SW 1271 (cell line): ENCODE measurements at places on chromosomes 1 and 21.

DNA sequence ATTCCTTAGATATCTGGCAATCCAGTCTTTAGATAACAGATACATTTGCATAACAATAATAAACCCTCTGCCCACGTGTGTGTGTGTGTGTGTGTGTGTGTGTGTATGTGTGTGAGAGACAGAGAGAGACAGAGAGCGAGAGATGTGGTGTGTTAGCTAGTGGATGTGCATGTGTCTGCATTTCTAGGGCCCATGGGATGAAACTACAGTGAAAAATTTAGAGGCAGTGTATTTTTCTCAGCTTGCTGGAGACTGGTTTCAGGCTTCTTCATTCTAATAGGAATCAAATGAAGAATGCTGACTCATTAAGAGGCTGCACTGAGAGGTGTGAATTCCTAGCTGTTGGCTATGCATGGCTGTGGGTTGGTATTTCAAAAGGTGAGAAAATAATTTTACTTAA is 303.2 kb downstream of the LMX1A start:
- DNase-seq, result no peak

DNA sequence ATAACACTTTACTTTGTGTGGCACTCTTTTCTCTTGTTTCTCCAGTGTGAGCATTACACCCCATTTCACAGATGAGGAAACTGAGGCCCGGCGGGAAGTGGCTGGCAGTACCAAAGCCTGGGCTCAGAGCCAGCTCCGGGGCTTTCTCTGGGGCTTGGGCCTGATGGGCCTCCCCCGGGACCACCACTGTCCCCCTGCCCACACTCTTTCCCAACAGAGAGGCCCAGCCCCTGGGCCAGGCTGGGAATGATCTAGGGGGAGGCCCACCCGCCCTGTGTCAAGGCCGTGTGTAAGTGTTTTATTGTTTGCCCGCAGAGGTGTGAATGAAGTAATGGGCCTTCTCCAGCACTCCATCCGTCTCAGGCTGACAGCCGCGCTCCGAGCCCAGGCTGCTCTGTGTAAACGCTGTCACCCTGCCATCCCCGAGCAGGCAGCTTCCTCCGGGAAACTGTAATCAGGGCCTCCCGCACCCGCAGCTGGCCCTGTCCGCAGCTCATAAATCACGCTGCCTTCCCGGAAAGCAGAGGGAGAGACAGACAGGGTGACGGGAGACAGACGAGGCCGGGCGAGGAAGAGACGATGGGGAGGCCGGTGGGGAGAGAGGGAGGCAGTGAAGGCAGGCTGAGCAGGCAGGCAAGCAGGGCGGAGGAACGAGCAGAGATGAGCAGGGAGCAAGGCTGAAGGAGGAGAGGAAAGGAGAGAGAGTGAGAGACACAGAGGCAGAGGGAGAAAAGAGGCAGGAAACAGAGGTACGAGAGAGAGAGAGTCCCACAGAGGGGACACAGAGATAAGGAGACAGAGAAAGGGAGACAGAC is 109.7 kb upstream of the ZBTB40 start:
- no peak for DNase-seq

GRCh38 chr1:27301052-27301422 is 20.9 kb upstream of the TMEM222 start:
- no peak for DNase-seq

DNA sequence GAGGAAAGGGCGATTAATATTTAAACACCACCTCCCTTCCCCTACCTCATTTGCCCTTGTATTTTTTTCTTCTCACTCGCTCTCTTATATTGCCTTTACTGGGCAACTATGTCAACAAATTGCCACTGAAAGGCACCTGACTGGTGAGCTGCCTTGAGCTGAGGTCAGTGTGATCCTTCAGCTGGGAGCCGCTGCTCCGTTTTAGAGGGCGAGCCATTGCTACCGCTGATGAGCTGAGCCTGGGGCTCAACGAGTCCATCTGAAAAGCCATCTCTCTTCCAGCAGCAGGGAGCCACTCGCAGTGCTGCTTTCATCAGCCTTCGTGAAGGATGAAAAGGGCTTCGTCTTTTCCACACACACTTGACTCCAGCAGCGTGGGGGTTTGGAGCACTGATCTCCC is 108.0 kb upstream of the KIF26B start:
- no peak for DNase-seq

DNA sequence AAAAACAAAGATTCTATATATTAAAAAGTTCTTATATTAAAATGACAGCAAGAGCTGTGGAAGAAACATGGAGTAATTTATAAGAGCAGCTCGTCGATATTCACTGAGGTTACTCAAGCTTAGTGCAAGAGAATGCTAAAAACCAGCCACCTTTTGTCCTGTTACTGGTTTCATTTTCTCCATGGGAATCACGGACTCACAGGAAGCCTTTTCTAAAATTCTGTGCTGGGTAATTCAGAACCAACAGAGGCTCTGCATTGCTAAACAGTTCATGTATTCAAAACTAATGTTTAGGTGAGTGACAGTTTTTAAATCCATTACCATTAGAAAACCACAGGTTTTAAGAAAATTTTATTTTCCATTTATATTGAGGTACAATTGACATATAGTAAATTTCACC is 147.8 kb upstream of the MAP1LC3C start:
- DNase-seq, result no peak

GRCh38 chr1:85864727-85865126 is 156.5 kb upstream of the ZNHIT6 start:
- DNase-seq, result no peak

GRCh38 chr1:209015092-209015491 is 568.4 kb upstream of the CAMK1G start:
- no peak for DNase-seq

DNA sequence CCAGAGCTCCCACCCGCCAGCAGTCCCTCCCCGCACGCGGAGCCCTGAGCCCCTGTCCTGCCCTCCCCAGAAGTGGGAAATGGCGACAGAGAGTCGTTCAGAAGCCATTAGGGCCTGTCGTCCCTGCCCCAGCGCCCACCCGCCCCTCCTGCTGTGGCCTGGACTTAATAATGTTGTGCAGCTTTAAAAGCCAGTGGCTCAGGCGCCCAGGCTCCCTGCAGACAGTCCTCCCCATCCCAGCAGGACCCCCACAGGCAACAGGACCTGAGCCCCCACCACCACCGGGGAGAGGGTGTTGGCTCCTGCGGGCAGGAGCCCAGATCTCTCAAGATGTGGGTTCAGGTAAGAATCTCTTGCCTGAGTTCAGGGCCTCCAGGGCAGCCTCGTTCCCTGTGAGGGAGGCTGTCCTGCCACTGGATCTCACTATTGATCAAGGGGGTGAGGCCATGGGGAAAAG is 125.3 kb upstream of the RUNX3 start:
- no peak for DNase-seq

DNA sequence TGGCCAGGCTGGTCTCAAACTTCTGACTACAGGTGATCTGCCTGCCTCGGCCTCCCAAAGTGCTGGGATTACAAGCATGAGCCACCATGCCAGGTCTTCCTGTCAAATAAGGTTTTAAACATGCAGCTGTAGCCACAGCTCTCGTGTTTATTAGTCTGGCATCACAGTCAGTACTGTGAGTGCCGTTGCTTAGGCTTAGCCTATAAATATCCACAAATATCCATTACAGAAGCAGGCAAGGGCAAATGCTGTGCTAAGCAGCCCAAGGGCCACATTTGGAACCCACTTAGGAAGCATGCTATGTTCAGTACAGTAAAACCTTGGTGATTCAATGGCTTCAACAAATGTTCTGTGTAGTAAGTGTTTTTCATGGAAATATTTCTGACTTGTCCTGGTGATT is 75.9 kb downstream of the KIF1B start:
- DNase-seq, result no peak

DNA sequence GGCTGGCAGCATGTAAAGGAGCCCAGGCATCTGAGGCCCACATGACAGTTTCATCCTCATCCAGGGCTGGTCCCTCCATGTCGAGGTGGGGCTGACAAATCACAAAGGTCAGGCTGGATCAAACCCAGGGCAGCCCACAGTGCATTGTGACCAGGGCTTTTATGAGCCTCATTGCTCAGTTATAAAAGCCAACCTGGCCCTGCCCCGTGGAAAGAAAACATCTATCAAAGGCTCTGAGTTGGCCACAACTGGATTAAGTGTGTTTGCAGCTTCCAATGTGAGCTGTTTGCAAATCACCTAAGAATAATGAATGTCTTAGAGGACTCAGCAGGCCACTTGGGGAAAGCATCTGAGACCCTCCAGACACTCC is 45.4 kb downstream of the GRHL3 start:
- no peak for DNase-seq

DNA sequence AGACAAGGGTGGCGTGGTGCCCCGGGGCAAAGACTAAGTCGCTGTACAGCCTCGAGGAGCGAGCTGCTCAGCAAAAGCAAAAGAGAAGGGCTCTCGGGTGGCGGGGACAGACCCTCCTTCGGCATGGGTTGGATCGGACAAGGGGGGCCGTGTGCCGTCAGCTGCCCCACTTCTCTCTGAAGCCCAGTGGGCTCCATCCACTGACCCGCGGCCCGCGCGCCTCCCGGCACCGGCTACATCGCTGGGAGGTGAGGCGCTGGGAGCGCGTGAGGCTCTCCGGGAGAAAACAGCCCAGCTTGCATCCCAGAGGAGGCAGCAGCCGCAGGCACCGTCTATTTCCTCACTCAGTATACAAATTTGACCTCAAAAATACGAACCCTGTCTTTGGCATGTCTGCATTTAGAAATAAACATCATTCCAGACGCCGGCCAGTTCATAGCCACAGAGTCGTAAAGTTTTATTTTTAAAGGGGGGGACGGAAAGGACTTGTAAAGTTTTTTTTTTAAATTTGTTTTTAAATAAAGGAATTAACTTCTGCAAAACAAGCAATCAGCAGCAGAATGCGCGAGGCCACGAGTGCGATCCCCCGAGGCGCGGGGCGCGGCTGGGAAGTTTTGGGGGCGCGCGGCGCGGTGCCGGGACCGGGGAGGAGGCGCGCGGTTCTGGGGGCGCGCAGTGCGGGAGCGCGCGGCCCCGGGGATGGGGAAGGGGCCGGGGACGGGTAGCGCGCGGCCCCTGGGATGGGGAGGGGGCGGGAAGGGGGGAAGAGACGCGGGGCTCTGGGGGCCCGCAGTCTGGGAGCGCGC is 689 bp upstream of the GPR137B start:
- DNase-seq, result no peak

DNA sequence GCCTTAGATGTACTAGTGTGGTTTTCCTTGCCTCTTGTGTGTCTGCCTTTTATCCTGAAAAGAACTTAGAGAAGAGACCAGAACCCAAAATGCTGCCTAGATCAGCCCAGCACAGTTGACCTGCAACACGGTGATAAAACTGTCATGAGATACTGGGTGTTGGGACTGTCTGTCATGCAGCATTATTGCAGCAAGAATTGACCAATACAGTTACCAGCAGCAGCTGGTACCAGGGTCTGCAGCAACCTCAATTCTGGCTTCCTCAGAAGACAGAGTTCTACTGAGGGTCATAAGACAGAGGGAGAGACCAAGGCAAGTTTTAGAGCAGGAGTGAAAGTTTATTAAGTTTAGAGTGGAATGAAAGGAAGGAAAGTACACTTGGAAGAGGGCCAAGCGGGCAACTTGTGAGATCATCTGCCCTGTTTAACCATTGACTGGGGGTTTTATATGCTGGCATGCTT is 182.0 kb downstream of the DYRK1A start:
- no peak for DNase-seq

DNA sequence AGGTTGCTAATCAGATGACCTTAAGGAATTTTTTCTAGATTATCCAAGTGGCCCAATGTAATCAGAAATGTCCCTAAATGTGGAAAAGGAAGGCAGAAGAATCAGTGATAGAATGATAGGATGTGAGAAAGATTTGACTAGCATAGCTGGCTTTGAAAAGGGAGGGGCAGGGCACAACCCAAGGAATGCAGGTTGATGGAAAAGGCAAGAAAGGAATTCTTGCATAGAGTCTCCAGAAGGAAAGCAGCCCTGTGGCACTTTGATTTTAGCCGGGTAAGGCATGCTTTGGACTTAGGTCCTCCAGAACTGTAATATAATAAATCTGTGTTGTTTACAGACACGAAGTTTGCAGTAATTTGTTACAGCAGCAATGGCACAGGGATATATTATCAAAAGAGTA is 375.7 kb upstream of the B3GALT2 start:
- no peak for DNase-seq

- DNase-seq, result no peak
Observed at GRCh38 chr1:42183210-42183956, 18.8 kb upstream of the GUCA2A start.

DNA sequence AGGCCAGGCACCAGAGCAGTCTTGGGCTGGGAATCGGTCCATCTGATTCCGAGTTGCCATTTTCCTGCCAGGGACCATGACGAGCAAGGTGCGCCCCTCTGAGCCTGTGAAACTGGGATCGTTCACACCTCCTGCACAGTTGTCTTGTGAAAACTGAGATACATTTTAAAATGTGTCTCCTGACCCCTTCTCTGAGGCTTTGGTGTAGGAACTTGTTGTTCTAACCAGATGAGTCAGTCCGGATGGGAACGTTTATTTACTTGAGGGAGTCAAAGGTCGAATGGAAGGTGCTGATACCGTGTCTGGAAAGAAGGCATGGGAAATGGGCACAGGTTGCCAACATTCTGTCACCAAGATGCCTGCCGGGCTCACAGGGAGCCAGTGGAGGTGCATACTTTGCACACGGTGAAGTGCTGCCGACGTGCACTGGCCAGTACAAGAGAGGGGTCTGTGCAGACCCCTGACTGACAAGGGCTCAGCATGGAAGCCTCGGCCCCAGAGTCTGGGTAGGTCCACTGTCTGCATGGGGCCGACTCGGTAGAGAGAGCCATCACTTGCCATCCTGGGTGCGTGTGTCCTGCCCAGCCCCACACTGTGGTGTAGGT is 7.4 kb upstream of the KCNN3 start:
- DNase-seq, result no peak

GRCh38 chr1:116203920-116204319 is 92.7 kb downstream of the MAB21L3 start:
- DNase-seq, result no peak

- DNase-seq, result no peak
Observed at GRCh38 chr1:225926551-225927113, 2.6 kb upstream of the PYCR2 start.

GRCh38 chr1:210264496-210265380 is 32.1 kb downstream of the SERTAD4 start:
- no peak for DNase-seq

DNA sequence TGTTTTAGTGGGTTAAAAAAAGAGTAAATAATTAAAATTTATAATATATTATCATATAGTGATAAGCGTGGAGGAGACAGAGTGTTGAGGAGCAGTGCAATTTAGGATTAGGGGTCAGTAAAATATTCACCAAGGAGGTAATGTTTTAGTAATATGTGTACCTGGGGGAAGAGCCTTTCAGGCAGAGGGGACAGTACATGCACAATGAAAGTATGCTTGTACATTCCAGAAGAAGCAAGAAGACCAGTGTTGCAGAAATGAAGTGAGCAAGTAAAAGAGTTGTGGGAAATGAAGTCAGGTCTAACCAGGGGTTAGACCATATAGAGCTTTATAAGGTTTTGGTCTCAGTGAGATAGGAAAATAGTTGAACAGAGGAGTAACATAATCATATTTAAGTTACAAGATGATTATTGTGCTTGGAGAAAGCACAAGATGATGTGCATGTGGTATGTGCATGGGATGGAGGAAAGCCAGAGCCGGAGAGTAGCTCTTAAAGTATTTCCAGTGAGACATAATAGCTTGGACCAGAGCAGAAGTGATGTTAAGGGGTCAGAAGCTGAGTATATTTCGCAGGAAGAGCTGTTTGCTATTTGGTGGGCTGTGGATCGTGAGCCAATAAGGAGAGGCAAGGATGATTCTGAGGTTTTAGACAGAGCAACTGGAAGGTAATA is 44.8 kb downstream of the SNX7 start:
- no peak for DNase-seq

- no peak for DNase-seq
Observed at GRCh38 chr1:54069791-54070170, 16.4 kb downstream of the TCEANC2 start.
